ENCODE measurements at places on chromosomes 7 and 10.

GRCh38 chr7:23696916-23697441 is 13.0 kb upstream of the STK31 start:
- H3K36me3 ChIP-seq = no peaks in the 10 kb centered on the region
- no peak overlapping the region for H3K4me3 ChIP-seq
- no peak overlapping the region for H3K27ac ChIP-seq
- no peaks in the 10 kb centered on the region for H3K4me1 ChIP-seq
- H3K27me3 ChIP-seq = no peaks in the 10 kb centered on the region

DNA sequence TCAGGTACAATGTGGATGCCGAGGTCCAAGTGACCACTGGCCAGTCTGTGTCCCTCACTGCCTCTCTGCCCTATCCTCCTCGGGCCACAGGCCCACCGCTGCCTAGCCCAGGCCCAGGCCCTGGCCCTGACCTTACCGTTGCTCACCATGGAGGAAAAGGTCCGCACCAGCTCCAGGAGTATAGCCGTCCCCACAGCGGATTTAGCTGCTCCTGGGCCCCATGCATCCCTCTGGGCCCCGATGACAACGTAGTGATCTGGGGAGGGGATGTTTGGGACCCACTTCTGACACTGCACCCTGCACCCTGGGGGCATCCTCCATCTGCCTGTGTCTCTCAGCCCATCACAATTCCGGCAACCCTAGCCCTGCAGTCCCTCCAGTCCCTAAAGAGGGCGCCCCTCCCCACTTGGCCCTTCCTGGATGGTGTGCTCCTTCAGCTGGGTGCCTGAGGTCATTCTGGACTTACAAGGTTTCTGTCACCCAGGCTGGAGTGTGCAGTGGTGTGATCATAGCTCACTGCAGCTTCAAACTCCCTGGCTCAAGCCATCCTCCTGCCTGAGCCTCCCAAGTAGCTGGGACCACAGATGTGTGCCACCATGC is 12.1 kb downstream of the TFR2 start:
- no peaks in the 10 kb centered on the region for H3K36me3 ChIP-seq
- peaks cover 80% of the 10 kb centered on the region for H3K27me3 ChIP-seq
- peak; percentile 46 for DNase-seq
- H3K4me3 ChIP-seq = no peak overlapping the region
- H3K27ac ChIP-seq = no peak overlapping the region

- no peak overlapping the region for H3K27ac ChIP-seq
- no peak overlapping the region for H3K4me3 ChIP-seq
- DNase-seq = no peak
- no peaks in the 10 kb centered on the region for H3K27me3 ChIP-seq
- H3K4me1 ChIP-seq = no peaks in the 10 kb centered on the region
Observed at GRCh38 chr7:24346129-24346528, 62.1 kb downstream of the NPY start.

GRCh38 chr7:81903115-81903514 is 133.3 kb upstream of the HGF start:
- H3K27me3 ChIP-seq = no peaks in the 10 kb centered on the region
- DNase-seq = no peak
- H3K36me3 ChIP-seq = no peaks in the 10 kb centered on the region

DNA sequence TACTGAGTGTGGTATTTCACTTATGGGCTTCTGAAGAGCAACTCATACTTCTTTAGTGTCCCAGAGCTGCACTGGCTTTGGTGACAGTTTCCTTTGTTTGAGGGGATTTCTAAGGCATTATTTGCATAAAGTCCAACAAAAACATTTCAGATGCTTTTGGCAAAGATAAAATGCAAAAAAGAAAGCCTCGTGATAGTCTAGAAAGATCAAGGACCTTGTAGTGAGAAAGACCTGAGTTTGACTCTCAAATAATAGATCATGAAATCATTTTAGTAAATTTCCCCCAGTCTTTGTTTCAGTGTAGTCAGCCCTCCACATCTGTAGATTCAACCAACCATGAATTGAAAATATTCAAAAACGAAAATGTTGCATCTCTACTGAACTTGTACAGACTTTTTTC is 107.4 kb downstream of the EEPD1 start:
- H3K4me1 ChIP-seq = no peaks in the 10 kb centered on the region
- H3K4me3 ChIP-seq = no peak overlapping the region
- H3K27ac ChIP-seq = no peak overlapping the region

- H3K4me3 ChIP-seq = peak overlapping the region; percentile 51
- DNase-seq = peak; percentile 41
- H3K27ac ChIP-seq = no peak overlapping the region
- peaks cover 3% of the 10 kb centered on the region for H3K27me3 ChIP-seq
Observed at GRCh38 chr7:159030490-159031134, 114.1 kb downstream of the VIPR2 start.

GRCh38 chr7:41870461-41871138 is 167.7 kb upstream of the INHBA start:
- H3K4me3 ChIP-seq = no peak overlapping the region
- H3K27me3 ChIP-seq = no peaks in the 10 kb centered on the region
- H3K36me3 ChIP-seq = no peaks in the 10 kb centered on the region
- H3K4me1 ChIP-seq = no peaks in the 10 kb centered on the region
- DNase-seq = no peak

- no peaks in the 10 kb centered on the region for H3K36me3 ChIP-seq
- H3K4me1 ChIP-seq = peaks cover 9% of the 10 kb centered on the region
- DNase-seq = no peak
- no peaks in the 10 kb centered on the region for H3K27me3 ChIP-seq
Observed at GRCh38 chr7:1502845-1503244, 1.3 kb downstream of the INTS1 start.

GRCh38 chr10:130812381-130813148 is 499.0 kb downstream of the TCERG1L start:
- H3K27ac ChIP-seq = no peak overlapping the region
- no peak for DNase-seq
- H3K4me1 ChIP-seq = no peaks in the 10 kb centered on the region
- no peaks in the 10 kb centered on the region for H3K27me3 ChIP-seq

All from MM.1S (cell line).